ENCODE measurements at places on chromosomes 2 and 18.

DNA sequence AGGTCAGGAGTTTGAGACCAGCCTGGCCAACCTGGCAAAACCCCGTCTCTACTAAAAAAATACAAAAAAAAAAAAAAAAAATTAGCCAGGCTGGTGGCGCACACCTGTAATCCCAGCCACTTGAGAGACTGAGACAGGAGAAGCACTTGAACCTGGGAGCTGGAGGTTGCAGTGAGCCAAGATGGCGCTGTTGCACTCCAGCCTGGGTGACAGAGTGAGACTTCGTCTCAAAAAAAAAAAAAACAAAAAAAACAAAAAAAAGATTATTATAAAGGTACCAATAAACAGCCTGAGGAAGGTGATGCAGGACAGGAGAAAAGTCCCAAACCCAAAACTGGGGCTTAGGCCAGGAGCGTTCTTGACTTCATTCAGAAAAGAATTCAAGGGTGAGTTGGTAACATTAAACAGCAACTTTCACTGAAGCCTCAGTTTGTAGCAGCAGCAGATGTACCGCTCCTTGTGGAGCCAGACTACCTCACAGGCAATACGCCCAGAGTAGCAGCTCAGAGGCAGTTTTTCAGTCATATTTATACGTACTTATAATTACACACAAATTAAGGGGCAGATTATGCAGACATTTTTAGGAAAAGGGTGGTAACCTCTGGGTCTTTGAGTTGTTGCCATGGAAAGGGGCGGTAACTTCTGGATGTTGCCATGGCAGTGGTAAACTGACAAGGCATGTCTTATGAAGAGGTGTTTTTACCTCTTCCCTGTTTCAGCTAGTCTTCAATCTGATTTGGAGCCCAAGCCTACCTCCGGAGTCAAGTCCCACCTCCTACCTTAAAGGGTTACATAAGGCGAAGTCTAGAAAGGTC is 1596.6 kb upstream of the CELF4 start:
- DNase-seq = no peak

DNA sequence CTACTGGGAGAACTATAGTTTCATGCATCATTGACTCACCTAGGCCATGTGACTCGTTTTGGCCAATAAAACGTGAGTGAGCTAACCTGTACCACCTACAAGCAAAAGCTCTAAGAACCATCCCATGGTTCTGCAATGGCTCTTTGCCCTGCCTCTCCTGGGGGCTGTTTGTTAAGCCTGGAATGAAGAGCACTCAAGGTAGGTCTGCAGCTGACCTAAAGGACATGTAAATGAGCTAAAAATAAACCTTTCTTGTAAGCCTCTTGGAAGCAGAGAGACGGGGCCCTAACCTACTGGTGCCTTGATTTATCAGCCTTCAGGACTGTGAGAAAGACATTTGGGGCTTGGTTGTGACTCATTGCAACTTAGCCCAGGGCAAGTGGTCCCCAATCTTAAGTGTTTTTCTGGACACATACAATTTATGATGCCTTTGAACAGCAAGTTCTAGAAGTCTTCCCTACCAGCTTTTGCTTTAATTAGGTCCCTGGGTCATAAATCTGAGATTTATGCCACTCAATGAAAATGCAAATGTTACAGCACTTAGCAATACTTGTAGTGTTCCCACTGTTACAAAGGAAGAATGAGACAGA is 107.4 kb downstream of the OSBPL6 start:
- DNase-seq = no peak

- no peak for DNase-seq
These were observed 216.0 kb downstream of the RAD51AP2 start for GRCh38 chr2:17302281-17302680.

DNA sequence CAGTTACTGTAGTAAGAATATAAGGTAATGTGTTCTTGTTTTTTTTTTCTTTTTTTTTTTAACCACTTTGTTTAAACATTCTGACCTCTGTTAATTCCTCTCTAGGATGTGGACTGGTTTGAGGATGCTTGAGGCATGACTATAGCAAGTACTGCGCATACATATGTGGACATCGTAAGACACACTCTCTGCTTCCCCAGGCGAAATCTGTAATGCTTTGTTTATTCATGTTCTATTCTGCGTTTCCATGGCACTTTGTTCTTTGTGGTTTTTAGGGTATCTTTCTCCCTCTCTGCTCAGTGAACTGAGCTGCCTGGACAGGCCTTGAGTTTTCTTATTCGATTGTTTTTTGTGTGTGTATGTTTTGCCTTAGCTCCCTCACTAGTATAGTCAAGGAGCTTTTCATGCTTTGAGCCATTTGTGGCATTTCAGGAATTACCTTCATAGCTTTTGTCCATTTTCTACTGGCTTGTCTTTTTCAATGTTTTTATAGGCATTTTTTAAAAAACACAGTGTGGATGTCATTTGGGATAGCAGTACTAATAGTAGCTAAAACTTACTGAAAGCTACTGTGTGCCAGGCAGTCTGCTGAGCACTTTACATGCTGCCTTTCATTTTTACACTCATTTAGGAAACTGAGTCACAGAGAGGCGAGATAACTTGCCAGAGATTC is 1.9 kb upstream of the SH3BP4 start:
- DNase-seq = no peak

GRCh38 chr2:218569038-218569431 is 396 bp downstream of the CNOT9 start:
- DNase-seq = no peak

DNA sequence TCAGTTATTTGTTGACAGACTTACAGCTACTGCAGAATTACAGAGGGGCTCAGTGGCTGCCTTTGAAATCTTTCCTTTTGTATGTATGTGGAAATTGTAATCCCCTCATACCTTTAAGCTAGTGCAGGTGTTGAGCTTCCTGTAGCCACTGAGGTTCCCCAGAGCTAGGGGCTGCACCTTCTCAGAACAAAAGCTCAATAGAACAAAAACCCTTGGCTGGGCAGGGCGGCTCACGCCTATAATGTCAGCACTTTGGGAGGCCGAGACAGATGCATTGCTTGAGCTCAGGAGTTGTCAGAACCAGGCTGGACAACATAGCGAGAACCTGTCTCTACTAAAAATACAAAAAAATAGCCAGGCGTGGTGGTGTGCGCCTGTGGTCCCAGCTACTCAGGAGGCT is 41.3 kb upstream of the CHMP1B start:
- no peak for DNase-seq

DNA sequence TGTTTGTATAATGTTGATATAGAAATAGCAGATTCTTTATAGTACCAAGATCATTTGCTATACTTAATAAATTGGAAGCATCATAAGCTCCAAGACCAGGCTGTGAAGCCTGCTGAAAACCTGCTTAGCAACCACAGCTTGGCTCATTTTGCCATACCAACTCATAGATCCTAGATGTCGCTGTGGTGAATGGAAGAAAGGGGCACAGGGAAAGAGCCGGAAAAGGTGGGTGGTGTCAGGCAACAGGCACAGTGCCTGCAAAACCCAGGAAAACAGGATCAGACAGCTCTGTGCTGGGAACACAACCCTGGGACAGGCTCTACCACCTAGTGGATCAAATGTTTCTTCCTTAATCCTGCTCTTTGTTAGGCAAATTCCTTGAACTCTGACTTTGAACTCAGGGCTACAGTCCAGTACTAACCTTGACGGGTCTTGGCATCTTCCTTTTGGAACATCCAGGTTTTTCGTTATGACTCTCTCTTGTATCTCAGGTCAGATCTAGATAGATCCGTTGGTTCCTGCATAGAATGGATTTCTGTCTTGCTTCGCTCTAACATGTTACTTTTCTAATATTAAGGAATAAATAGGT is 31.6 kb downstream of the TWSG1 start:
- DNase-seq = no peak

GRCh38 chr18:31583185-31583854 is 8.4 kb upstream of the TTR start:
- DNase-seq = no peak

GRCh38 chr2:51011693-51012092 is 20.2 kb downstream of the NRXN1 start:
- DNase-seq = no peak

DNA sequence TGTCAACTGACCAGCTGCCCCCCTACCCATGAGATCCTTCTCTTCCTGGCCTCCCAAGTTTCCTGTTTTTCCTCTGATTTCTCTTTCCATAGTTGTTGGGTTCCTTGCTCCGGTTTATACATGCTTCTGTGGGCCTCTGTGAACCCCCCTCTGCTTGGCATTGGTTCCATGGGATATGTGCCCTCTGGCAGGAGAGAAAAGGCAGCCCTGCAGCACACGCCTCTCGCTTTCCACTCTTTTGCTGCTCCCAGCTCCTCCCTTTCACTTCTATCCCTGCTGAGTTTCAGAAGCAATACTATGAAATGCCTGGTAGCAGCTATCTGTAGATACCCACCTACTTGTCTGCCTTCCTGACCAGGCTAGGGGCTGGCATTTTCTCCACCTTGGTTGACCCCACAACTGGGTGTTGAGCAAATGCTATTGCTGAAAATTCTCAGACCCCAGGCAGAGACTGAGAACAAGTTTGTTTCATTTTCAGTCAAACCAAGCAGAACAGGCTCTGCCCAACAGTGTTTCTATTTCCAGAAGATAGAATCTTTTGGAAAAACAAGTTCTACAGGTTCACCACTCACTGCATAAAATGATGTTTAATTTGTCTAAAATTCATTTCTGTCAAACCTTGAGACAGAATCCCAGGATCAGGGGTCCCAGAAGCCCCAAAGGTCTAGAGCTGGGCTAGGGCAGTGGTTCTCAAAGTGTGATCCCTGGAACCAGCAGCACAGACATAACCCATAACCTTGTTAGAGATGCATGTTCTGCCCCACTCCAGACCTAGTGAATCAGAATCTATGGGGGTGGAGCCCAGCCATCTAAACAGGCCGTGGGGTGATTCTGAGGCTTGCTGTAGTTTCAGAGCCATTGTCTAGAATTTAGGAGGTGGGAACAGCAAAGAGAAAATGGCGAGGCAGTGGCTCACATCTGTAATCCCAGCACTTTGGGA is 13.4 kb downstream of the CAPG start:
- no peak for DNase-seq

GRCh38 chr2:59578349-59578748 is 975.1 kb downstream of the BCL11A start:
- DNase-seq = no peak

Data from activated naive CD4-positive, alpha-beta T cell (primary cell).